ENCODE measurements at places on chromosomes 4 and X.

GRCh38 chr4:111398906-111399330 lies 746.3 kb upstream of the FAM241A start:
- peak; percentile 65 for DNase-seq

GRCh38 chrX:65551489-65552339 lies 17.1 kb upstream of the LAS1L start:
- no peak for DNase-seq

DNA sequence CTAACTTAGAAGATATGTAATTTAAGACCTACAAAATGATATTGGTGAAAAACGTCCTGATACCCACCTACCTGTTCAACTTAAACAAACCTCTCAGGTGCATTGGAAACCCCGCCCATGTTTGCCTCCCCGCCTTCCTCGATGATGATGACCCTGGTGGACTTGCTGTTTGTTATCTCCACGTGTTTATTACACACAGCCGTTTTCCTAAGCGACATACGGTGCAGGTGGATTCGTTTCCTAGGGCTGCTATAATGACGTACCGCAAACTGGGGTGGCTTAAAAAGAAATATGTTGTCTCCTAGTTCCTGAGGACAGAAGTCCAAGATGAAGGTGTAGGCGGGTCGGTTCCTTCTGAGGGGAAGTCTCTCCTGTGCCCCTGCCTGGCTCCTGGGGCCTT lies 110.7 kb downstream of the GPR143 start:
- DNase-seq, result no peak

GRCh38 chr4:538542-539142 lies 37.5 kb downstream of the TMEM271 start:
- DNase-seq, result no peak

DNA sequence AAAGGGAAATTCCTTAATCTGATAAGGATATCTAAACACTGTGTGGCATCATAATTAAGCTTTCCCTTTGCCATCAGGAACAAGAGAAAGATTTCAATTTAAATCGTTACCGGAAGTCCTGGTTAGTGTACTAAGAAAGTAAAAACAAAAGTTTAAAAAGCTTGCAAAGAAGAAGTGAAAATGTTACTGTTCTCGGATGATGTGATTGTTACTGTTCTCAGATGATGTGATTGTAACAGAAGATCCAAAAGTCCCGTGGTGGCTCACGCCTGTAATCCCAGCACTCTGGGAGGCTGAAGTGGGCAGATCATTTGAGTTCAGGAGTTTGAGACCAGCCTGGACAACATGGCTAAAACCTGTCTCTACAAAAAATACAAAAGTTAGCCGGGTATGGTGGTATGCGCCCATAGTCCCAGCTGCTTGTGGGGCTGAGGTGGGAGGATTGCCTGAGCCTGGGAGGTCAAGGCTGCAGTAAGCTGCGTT lies 62.5 kb downstream of the RGS12 start:
- no peak for DNase-seq

GRCh38 chrX:121598356-121598755 lies 550.9 kb downstream of the GLUD2 start:
- DNase-seq, result no peak

- DNase-seq, result no peak
Observed at GRCh38 chr4:45410701-45411210, 684.4 kb upstream of the GNPDA2 start.

DNA sequence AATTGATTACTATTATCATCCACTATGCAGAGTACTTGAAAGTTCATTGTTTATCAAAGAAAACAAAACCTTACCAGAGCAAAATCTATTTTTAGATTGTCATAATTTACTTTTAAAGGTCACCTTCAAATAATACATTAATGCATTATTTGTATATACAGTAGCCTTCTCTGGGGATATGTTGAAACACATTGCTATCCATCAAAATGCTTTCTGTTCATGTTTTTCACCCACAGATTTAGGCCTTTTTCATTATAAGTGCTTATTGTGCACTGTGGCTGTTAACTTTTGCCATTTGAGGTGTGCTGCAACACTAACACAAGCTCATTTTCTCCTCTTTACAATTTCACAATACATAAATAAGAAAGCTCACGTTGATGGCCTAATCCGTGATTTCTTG lies 74.1 kb upstream of the ANKRD50 start:
- DNase-seq, result no peak

GRCh38 chr4:144583658-144584057 lies 62.3 kb upstream of the HHIP start:
- DNase-seq, result peak; percentile 58

GRCh38 chrX:112832481-112833095 lies 8.0 kb downstream of the AMOT start:
- DNase-seq, result no peak

DNA sequence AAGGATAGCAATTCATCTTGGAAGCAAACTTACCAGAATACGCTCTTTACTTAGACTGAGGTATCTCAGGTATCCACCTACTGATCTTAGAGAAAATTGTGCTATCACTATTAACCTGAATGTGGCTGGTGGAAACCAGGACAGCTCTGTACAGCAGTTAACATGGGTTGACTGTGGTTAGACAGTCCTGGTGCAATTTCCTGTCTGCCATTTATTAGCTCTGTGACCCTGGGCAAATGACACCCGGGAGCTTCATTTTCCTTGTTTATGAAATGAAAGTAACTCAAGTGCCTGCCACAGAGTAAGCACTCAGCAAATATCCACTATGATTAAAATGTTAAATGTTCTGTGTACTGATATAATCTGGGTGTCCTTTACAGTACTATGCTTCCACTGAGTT lies 60.0 kb downstream of the SMC1A start:
- DNase-seq, result no peak

DNA sequence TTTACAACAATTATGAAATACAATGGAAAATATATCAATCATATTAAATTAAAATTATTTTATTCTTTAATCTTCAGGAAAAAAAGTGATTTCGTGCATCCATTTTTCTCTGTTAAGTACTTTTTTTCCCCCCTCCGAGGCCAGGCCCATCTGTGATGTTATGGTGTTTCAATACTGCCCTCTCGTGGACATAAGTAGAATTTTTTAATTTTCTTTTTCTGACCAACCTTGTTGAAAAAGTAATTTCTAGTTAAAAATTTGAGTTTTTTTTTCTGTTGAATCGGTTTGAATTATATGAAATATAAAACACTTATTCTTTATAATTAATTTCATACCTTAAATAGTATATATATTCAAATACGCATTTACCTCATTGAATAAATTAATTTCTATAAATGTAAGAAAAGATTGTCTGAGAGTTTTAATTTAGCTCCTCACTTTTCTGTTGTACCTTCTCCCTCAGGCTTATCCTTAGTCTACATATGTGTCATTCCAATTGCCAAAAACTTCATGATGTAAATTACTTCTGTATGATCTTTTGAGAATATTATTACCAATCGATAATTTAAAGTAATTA lies 175.8 kb upstream of the TECRL start:
- DNase-seq, result peak; percentile 52

GRCh38 chr4:174314770-174315169 lies 31.1 kb downstream of the CEP44 start:
- peak; percentile 31 for DNase-seq

DNA sequence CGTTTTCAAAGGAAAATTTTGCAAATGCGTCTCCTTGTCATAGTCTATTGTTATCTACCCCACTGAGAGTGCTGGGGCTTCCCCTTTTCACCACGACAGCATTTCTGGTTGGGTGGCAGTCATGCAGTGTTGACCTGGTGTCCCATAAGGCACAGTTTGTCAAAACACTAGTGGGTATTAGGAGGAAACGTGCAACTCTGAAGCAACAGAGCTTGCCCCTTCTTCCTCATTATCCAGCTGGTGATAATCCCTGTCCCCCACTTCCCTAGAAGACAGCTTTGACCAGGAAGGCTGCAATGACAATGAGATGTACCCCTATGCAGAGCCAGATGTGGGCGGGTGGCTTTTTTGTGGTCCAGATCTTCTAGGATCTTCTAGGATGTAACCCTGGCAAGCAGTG lies 1.8 kb downstream of the TBC1D1 start:
- no peak for DNase-seq

- DNase-seq, result no peak
Observed at GRCh38 chr4:24321616-24322015, 262.7 kb downstream of the DHX15 start.

DNA sequence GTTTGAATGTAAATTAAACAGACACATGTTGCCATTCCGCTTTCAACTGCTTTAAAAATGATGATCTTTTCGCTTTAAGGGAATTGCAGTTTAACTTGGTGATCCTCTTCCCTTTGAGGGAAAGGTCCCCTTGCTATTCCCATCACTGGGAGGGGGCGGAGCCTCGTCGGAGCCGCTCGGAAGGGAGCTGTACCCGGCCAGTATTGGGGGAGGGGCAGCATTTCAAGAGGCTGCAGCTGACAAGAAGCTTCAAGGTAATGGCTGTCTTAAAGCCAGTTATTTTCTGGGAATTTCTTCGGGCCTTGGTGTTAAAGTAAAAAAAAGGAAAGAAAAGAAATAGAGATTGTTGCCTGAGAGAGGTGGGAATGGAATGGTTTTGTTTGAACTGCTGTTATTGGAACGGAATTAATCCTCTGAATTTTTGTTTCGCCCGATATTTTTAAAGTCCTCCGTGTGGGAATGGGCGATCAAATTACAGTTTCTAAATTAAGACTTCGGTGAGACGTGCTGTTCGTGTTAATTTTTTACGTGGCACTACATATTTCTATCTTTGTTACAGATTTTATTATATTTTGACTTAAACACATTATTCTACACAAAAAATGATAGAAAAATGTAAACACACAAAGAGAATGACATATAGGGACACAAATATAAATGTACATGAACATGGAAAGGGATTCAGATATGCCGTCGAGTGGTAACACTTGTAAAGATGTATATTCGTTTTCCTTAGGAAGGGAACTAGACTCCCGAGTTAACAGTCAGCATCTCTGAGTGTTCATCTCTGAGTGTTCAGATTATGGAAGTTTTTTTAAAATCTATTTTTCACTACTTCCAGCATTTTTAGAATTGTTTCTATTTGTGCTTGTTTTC lies 9.2 kb downstream of the PWWP3B start:
- peak; percentile 56 for DNase-seq

DNA sequence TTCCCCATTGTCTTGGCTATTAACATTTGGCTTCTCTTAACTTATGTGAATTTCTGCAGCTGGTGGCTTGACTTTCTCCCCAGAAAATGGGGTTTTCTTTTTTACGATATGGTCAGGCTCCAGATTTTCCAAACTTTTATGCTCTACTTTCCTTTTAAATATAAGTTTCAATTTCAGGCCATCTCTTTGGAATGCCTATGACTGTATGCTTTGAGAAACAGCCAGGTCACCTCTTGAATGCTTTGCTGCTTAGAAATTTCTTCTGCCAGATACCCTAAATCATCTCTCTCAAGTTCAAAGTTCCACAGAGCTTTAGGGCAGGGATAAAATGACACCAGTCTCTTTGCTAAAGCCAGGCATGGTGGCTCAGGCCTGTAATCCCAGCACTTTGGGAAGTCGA lies 212.9 kb upstream of the SMIM31 start:
- no peak for DNase-seq

- DNase-seq, result peak; percentile 15
Observed at GRCh38 chrX:41921492-41922430, 1.6 kb downstream of the CASK start.

GRCh38 chrX:121571333-121571732 lies 523.9 kb downstream of the GLUD2 start:
- peak; percentile 0 for DNase-seq

Measured in fibroblast of skin of scalp (primary cell).